Tongue (tissue), 3 donors: ENCODE measurements at places on chromosomes 13 and 19. TPM values are rescaled to one million over a fixed set of nuclear protein-coding genes. Genes with fewer than 3 reads are reported as not detected.

Gene ZNF266
- 21.1 TPM for total RNA-seq

Gene PTOV1
- total RNA-seq = 78.4 TPM

Gene LMTK3
- 0.92 TPM for total RNA-seq

Gene LGALS4
- total RNA-seq = not detected

Gene SIGLEC9
- total RNA-seq = 0.21 TPM

Gene TSC22D1
- total RNA-seq = 144 TPM

Gene ZNF558
- 31.5 TPM for total RNA-seq

Gene KIR2DL1
- total RNA-seq = not detected

Gene RLN3
- not detected for total RNA-seq

Gene ZFR2
- not detected for total RNA-seq

Gene OR4F17
- total RNA-seq = not detected

Gene KLK15
- not detected for total RNA-seq

Gene RUVBL2
- 96.6 TPM for total RNA-seq
